Activated naive CD4-positive, alpha-beta T cell (primary cell): ENCODE measurements at places on chromosomes 7 and 10.

GRCh38 chr7:104231054-104232046 is 23.5 kb upstream of the ORC5 start:
- no peak for DNase-seq

DNA sequence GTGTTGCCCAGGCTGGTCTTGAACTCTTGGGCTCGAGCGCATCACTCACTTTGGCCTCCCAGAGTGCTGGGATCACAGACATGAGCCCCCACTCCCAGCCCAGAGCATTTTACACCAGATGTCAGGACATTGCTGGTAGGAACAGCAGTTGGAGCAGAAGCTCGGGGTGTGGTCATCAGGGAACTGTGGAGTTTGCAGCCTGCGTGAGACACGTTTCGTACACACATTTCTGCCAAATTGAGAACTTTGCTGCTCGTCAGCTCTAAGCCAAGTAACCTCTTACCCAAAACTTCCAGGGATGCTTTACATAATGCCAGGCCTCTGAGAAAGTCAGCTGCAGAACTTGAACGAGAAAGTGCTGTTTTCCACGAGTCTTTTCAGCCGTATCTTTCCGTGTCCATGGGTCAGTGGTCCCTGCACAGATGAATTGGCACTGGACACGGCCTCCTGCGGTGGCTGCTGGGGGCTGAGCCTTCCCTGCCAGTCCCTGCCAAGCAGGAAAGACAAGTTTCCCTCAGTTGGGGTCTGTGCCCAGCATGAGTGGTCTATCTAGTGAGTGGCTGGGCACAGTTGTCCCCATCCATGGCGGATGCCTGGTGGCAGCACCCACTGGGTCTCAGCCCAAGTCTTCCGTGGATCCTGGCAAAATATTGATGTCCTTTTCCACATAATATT is 54.4 kb downstream of the DNAJB6 start:
- no peak for DNase-seq

DNA sequence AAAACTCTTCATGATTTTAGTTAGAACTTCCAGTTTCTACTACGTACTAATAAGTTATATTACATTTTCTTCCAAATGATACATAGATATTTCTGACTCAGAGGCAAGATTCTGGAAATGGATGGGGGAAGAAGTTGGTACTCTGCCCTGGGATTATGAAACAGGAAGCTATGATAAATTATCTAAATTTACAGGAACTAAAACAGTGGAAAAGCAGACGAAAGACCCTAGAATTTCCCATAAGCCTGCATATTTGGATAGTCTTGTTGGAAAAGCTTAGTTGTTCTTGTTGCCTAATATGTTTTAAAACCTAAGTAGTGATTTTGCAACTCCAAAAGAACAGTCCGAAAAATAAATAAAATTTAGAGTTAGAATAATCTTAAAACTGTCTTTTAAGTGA is 21.8 kb downstream of the CFAP69 start:
- no peak for DNase-seq

DNA sequence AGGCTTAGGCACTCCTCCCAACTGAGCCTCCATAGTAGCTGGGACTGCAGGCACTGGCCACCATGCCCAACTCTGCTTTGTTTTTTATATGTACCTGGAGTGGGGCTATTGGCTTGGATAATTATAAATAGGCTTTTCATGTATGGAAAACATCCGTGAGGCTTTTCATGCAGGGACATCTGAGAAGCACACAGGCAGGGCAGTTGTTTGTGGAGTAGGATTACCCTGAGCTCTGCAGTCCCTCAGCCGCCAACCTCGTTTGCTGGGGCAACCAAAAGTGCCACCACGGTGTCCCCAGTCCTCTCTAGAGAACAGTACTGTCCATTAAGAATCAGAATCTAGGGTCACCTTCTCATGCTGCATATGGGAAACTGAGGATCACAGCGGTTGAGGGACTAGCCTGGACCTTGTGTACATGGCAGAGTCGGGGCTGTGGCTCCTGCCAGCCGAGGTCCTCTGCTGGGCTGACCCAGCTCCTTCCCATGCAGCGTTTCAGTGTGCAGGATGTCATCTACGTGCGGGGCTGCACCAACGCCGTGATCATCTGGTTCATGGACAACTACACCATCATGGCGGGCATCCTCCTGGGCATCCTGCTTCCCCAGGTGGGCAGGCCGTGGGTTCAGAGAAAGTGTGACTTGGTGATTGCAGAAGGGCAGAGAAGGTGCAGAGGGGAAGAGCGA is 54.5 kb downstream of the TSPAN15 start:
- DNase-seq = no peak

GRCh38 chr10:116886772-116887171 is 37.5 kb downstream of the ENO4 start:
- no peak for DNase-seq

DNA sequence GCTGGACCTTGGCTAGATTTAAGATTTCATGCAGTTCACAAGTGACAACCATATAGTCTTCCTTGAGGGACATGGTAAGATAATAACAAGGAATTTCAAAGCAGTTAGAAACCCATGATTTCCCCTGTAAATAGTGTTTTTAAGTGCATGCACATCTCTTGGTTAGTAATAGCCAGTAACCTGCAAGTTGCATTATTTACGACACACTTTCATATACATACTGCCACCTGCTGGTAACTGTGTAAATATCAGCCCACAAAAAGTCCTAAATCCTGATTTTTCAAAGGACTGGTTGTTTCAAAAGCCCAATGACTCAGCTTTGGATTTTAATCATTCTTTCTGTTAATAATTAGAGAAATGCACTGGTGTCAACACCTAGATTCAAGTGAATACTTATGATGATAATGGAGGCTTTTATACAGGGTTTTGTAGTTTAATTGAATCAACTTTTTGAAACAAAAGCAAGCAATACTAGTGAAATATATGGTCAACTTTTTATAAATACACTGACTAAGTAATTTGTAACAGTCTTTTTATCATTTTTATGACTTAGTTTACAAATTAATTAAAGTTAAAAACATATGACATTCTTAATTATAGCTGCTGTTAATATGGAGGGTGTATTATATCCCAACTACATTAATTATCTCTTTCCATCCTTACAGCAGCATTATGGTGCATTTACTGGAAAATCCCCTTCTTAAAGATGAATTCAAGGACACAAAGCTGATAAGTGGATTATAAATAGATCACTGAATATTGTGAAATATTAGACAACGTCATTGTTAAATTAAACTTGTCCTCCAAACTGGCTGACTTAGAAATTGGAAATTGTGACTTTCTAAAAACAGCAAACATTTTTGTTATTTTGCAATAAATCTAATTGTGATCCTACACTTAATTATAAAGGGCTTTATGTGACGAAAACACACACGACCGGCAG is 367.7 kb upstream of the SEMA3D start:
- no peak for DNase-seq

- DNase-seq = no peak
These were observed 26.3 kb upstream of the CCDC7 start for GRCh38 chr10:32419615-32420014.

- DNase-seq = no peak
These were observed 235.5 kb downstream of the NXPH1 start for GRCh38 chr7:8668627-8669500.

DNA sequence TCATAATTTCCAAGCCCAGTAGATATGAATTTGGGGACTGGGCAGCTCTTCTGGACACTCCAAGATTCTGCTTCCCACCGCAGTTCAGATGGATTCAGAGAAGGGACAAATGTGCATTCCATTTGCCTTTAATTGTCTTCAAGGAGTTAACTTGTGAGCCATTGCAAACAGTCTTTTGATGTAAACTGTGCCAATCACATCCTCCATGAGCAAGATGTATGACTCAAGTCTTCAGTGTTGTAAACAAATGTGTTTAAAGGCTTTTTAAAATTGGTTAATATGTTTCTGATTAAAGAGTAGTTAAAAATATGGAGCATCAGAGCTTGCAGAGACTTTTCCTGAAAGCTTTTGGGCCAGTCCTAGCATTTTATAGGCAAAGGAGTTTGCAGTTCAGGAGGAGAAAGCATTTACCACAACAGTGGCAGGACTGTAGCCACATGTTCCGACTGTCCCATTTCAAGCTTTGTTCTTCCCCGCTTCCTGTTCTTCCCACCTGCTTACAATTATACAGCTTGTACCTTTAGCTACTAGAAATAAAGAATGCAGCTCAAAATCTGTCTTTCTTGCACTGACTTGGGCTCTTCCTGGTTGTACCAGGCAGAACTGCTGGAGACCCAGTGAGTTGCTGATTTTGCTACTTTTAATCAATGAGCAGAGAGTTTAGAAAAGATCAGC is 6.2 kb downstream of the SLC18A2 start:
- DNase-seq = no peak

- no peak for DNase-seq
These were observed 244.2 kb upstream of the FOXK1 start for GRCh38 chr7:4437916-4438315.

DNA sequence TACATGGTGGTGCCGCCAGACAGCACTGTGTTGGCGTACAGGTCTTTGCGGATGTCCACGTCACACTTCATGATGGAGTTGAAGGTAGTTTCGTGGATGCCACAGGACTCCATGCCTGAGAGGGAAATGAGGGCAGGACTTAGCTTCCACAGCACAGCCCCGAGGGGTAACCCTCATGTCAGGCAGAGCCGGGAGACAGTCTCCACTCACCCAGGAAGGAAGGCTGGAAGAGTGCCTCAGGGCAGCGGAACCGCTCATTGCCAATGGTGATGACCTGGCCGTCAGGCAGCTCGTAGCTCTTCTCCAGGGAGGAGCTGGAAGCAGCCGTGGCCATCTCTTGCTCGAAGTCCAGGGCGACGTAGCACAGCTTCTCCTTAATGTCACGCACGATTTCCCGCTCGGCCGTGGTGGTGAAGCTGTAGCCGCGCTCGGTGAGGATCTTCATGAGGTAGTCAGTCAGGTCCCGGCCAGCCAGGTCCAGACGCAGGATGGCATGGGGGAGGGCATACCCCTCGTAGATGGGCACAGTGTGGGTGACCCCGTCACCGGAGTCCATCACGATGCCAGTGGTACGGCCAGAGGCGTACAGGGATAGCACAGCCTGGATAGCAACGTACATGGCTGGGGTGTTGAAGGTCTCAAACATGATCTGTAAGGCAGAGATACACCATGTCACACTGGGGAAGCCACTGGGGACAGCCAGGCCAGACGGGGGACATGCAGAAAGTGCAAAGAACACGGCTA is 104.6 kb upstream of the TNRC18 start:
- peak; percentile 40 for DNase-seq

DNA sequence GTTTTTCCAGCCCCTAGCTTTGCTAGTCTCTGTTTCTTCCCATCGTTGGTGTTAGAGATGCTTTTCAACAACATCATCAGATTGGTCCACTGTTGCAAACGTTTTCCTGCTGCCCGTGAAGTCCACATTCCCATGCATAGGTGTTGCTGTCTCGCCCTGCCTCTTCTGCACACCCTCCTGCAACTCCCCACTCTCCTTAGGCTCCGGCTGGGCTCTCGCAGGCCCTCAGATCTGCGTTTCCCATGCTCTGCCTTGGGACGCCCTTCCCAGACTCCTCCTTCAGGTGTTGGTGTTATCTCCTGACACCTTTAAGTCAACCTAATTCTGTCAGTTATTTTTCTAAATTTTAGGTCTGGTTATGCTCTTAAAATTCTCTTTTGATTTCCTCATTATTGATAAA is 55.0 kb downstream of the ZMYND11 start:
- DNase-seq = no peak

- DNase-seq = no peak
These were observed 75.4 kb downstream of the ATXN7L1 start for GRCh38 chr7:105800849-105801534.

DNA sequence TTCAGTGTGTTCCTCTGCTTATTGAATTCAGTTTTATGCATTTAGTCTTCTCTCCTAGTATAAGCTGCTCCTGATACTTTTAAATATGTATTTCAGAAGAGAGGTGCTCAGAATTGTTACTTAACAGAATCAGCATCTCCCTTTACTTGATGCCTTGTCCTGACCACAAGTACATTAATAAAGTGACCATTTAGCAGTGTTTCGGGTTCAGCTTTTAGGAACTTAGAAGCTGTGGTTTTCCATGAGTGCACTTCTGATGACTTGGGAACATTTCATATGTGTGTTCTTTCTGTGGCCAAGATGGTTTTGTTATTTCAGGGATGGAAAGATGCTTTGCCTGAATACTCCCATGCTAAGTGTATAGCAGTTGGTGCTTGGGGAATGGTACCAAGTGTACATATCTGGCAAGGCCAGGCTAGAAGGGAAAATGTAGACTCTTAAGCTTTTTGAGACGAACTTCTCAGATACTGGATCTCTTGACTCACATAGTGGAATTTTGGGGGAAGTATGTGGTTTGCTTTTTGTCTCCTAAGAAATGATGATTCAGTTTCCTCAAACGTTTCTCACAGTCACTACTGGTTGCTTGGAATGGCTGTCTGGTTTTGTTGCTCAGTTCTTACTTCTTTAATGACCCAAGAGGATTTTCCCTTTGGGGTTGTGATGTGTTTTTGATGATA is 17.2 kb downstream of the SGPL1 start:
- DNase-seq = no peak

DNA sequence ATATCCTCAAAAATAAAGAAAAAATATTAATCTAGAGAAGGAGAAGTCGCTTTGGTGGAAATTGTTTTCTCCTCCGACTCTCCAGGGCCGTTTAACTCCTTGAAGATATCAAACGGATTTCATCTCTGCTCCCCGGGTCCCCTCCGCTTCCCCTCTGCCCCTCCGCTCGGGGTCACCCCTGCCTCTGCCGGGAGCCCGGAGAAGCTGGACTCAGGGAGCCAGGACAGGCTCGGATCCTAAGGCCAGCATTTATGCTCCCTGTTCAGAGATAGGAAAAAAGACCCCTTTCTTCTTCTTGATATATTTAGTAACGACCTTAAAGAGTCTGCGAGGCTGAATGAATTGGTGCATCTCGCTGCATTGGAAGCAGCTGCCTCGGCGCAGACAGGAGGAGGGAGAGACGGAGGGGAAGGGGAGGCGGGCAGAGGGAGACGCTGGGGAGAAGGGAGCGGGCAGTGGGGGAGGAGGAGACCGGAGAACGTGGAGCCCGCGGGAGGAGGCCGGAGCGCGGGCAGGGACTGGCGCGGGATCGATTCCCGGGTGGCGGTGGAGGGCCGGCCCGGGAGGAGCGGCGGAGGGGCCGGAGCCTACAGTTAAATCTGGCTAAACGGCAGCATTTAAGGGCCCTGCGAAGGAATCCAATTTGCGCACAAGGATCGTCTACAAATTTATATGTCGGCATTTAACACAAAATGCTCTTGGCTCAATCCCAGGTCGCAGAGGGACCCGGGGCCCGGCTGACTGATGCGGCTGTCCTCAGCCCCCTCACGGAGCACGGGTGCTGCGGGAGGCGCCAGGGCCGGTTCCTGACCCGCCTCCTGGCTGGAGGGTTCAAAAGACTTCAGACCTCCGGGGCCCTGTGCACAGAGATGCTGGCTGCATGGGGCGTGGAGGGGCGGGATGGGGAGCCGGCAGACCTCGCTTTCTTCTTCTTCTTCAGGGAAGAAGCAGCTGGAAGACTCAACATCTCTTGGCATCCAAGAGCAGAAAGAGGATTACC is 55.6 kb downstream of the CRTAC1 start:
- DNase-seq = no peak

DNA sequence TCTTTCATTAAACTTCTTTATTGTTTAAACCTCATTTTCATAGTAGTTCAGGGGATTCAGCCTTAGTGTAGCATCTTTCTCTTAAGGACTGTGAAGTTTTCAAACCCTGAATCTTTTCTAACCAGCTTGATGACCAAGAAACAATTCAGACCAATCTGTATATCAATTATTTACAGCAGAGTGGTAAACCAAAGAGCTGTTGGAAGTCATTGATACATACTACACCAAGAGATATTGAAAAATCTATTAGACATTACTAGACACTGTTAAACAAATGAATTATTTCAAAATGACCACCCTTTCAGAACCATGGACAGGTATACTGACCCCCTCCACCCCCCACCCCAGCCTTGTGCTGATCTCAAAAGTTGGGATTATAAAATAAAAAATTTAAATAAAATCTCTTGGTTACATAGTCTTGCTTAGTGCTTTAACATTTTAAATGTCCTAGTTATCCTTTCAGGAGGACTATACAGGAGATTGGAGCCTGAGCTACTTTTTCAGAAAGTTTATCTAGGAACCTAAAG is 143.9 kb upstream of the LSM8 start:
- DNase-seq = no peak
